Activated naive CD4-positive, alpha-beta T cell treated with anti-CD3 and anti-CD28 coated beads for 36 hours (primary cell): ENCODE measurements at places on chromosomes 2 and 18. TPM values are rescaled to one million over a fixed set of nuclear protein-coding genes. Genes with fewer than 3 reads are reported as not detected.

DNA sequence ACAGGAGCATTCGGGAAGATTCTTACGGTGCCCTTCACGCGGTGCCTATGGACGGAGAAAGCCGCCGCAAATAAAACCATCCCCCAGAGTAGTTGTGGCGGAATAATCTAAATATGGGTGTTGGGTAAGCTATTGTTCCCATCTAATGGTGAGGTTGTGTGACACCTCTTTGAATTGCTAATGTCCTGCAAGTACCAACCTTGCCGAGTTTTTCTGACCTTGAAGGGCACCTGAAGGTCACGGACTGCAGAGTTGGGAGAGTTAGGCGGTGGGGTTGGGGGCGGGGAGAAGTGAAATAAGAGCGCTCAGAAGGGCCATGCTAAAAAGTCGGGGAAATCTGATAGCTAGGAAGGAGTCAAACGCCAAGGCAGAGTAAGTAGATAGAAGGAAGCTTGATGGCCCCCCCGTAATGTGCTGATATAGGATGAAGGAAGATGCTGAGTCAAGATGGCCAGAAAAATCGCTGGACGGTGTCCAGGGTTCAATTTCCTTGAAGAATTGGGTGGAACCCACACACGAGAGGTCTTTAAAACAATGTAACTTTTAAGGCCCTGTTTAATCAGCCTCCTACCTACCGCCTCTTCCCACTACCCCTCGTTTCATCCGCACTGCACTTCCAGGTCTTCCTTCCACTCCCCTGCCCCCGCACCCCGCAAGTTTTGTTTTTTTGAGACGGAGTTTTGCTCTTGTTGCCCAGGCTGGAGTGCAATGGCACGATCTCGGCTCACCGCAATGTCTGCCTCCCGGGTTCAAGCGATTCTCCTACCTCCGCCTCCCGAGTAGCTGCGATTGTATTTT is 600 bp downstream of the KATNAL2 start:
- DNase-seq, result peak; percentile 29

GRCh38 chr18:36255072-36255698 is 42.3 kb upstream of the FHOD3 start:
- DNase-seq, result no peak

DNA sequence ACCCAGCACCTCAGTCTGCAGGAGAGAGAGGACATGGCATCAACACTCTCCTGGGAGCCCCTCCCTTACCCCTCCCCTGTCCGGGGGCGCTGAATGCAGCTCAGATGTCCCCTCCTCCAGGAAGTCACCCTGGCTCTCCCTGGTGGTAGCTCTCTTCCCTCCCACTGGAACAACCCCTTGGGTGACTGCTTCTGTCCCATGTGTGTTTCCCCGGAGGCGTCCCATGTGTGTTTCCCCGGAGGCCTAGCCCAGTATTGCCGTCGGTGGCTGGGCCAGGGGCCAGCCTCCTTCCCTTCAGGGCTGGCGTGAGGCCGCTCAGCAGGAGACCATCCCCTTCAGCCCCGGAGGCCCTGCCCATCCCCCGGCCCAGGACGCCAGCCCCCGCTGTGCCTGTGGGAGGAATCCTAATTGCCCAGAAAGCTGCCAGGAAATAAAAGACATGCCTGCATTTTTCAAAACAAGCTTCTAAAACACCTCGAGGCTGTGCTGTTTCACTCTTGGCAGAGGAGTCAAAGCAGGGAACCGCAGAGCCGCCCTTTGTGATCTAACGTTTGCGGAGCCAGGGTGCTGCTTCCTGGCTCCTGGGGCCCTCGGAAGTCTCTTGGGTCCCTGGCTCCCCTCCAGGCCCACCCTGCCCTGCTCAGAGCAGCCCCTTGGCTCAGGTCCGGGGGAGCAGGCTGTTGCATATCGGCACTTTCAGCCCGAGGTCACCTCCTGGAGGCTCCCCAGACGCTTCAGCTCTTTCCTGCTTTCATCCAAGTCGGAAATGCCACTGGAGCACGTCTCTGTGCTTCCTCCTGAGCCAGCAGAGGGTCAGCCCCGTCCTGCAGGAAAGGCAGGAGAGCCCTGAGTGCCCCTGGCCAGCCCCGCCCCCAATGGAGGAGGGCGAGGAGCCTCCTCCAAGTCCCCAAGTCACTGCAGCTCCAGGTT is 11.4 kb downstream of the SNED1 start:
- DNase-seq, result peak; percentile 79

DNA sequence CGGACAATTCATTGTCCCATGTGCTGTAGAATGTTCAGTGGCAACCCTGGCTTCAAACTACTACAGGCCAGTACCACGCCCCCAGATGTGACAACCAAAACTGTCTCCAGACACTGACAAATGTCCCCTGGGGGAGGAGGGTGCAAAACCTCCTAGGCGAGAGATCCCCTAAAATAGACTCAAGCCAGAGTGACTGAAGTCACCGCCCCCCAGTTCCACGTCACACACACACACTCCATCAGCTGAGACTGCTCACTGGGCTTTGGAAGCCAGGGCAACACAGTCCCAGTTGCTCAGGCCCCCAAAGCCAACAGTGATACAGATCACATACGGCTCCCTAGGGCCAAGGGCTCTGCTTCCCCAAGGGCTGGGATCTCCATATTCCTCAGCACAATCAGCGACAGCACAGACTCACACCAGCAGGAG is 19.1 kb downstream of the HDAC4 start:
- DNase-seq, result peak; percentile 64

- DNase-seq, result no peak
These were observed 276.2 kb downstream of the MYCN start for GRCh38 chr2:16216558-16216945.

DNA sequence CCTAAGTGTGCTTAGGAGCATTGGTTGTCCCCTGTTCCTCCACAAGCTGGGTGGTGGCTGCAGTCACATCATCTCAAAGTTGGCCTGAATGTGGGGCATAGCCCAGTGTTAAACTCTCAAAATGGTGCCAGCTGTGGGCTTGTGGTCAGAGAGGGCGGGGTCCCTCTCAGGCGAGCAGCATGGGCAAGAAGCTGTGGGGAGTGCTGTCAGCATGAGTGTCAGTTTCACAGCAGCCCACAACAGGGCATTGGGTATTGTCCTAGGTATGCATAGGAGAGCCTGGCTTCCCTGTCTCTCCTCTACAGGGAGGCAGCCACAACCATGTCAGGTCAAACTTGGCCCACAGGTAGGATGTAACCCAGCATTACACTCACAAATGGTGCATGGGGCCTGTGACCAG is 285.6 kb upstream of the THSD7B start:
- no peak for DNase-seq

The OSBPL1A gene
- total RNA-seq, result 2.7 TPM

DNA sequence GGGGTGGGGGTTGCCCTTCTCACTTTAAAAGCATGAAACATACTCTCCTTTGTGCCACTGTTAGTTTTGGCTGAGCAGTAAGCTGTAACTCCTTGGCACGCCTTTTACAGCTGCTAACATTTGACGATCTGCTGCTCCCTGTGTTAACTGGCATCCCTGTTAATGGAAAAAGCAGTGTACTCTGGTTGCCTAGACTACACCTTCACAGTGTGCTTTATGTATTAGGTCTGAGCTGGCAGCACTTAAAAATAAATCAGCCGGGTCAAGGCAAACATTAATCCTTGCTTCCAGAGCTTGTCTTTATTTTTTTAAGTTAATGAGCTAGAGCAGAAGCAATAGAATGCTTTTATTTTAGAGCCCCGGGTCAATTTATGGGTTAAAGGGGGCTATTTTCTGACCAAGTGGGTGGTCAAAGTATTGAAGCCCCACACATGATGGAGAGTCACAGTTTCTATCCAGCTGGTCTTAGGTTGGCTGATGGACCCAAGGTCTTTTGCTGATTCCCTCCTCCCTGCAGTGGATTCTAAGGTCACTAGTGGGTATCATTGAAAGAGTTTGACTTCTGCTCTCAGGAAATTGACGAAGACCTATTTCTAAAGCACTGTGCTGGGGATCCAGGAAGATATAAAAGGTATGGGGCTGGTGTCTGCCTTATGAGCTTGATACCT is 54.5 kb downstream of the CFAP221 start:
- no peak for DNase-seq

DNA sequence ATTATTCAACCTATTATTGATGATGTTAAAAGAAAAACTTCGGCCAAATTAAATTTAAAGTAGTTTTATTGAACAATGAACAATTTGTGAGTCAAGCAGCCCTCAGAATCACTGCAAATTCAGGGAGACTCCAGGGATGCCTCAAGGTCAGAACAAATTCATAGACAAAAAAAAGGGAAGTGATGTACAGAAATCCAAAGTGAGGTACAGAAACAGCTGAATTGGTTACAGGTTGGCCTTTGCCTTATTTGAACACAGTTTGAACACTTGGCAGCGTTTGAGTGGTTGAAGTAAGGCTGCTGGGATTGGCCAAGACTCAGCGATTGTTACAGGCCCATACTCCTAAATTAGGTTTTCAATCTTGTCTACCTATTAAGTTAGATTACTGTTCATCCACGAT is 47.4 kb upstream of the DSG1 start:
- no peak for DNase-seq

The VIT gene
- total RNA-seq, result not detected

The C2orf15 gene
- total RNA-seq, result 1.4 TPM

DNA sequence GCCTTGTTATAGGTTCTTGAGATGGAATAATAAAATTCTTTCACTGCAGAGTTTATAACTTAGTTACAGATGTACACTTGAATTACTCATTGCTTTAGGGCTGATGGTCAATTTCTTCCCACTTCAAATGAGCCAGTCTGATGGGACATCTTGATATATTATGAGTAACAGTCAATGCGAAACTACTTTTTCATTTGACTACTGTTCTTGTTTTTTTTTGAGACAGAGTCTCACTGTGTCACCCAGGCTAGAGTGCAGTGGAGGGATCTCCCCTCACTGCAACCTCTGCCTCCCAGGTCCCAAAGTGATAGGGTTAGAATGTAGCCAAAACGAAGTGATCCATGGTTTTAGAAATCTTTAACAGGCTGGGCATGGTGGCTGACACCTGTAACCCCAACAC is 57.1 kb downstream of the ST3GAL5 start:
- DNase-seq, result no peak

- no peak for DNase-seq
These were observed 101.3 kb upstream of the RPE start for GRCh38 chr2:209901172-209901571.

The POTEJ gene
- not detected for total RNA-seq

The PARD3B gene
- 0.15 TPM for total RNA-seq

GRCh38 chr2:26838121-26838906 is 9.6 kb upstream of the DPYSL5 start:
- DNase-seq, result no peak

The DOK6 gene
- total RNA-seq, result not detected
